ENCODE measurements at places on chromosomes 5 and 9.

DNA sequence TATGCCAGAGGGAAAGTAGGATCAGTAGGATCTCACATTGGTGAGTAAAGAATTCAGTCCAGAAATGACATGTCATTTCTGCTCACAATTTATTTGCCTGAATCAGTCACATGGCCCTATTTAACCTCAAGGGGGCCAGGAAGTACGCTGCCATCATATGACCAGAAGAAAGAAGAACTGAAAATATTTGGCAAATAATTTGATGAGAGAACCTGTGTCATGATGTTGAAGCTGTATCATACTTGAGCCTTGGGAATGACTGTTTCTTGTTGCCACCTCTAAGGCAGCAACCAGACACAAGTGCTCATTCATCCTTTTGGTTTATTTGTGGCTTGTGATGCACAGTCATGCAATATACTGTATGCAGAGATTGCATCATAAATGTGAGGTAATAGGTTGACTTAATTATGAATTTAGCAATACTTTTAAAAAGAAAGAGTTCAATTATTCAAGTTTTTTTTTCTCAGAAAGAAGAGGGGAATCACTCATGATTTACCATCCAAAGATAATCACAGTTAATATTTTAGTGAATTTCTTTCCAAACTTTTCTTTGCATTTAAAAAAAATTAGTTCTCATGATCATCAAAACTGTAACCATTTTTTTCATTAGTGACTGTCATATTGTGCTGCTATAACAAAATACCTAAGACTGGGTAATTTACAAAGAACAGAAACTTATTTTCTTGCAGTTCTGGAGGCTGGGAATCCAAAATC is 8.2 kb upstream of the ZFYVE16 start:
- DNase-seq = no peak

DNA sequence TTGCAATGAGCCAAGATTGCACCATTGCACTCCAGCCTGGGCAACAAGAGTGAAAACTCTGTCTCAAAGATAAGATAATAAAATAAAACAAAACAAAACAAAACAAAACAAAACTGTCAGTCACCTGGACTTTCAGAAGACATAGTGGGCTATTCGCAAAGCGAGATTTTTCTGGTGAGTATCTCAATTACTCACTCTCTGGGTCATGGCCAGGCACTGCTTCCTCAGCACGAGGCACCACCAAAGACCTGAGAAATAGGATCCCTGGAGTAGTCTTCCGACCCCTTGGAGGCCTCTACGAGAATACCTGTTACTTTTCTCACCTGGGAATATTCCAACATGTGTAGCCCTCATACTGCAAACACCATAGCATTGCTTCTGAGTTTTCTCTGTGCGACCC is 201.7 kb upstream of the ZNF618 start:
- DNase-seq = no peak

DNA sequence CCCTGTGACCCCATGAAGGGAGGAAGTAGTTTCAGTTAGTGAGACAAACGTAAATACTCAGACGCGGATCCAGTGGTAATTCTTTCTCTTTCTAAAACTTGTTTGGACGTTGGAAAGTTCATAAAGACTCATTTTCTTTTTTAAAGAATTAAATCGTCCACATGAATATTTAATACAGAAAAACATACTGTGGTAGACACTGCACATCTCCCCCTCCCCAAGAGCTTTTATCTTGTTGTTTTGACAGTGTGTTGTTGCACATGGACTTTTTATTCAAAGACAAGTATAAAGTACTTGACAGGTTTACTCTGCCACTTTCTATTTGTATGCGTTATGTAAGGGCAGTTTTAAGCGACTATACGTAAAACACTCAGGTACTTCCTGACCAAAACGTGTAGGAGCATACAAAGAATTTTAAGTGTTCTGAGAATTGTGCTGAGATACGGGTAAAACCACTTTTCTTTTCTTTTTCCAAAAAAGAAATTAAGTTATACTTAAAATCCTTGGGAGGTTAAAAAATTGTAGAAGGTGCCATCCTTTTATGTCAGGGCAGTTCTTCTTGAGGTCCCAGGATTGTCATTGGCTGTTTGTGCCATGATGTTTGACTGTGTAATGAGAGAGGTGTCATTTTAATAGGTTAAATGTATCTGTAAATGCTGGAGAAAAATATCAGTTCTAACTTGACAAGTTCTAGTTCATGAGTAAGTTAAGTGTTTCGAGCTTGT is 1.3 kb downstream of the NIPBL start:
- DNase-seq = peak; percentile 70

DNA sequence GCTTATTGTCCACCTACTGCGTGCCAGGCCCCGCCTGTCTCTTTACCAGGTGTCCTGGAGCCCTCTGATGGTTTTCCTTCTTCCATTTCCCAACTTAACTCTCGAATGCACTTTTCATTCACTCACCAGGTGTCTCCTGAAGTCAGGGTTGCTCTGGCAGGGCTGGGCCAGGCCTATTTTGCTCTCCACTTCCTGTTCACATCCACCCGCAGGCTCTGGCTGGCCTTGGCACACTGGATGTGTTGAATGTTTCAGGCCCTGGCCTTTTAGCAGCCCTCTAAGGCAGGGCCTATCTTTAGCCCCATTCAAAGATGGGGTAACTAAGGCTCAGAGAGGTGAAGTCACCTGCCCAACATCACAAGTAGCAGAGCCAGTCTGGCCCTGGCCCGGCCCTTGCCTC is 16.4 kb downstream of the LRRC8A start:
- no peak for DNase-seq

GRCh38 chr9:37503736-37504135 is 18.0 kb downstream of the POLR1E start:
- no peak for DNase-seq

Measured in T47D (cell line).